Effector memory CD4-positive, alpha-beta T cell (primary cell): ENCODE measurements at places on chromosomes 3 and 15.

GRCh38 chr3:181442066-181442465, 269.7 kb upstream of the SOX2 start:
- DNase-seq, result no peak

DNA sequence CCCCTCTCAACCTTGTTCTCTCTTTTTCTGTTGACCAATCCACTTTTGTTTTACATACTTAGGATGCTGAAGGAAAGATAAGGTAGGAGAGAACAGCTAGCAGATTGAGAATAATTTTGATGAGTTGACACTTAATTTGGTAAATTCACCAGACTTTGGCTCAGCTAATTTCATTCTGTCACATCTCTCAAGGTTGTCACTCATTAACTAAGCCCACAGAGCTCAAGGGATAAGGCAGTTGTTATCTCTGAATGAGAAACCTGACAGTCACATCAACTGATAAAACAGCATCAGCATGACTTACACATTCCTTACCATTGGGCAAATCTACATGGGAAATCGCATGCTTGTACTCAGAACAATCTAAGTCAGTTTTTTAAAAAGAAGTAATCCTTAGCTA, 591.4 kb downstream of the NLGN1 start:
- no peak for DNase-seq

DNA sequence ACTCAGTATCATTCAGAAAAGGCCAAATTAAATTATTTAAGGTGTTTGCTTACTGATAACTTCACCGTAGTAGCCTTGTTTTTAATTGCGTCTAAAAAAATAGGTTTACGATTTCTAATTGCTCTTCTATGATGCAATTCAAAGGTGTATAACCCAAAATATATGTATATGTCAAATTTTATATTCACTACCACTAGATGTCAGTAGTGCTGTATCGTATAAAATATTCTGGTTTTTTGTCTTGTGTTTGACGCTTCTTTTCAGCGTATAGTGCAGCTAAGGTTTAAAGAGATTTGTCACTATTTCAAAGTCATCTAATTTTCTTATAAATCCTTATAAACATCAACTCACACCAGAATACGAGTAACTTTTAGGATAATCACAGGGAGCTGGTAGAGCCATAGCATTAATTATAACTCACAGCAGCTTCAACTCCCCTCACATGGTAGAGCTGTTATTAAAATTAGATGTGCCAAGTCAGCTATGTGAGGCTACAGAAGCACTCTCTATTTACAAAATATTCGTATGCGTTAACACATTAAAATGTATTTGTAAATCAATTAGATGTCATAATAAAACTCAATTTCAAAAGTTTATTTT, 3.5 kb downstream of the PFN2 start:
- DNase-seq, result no peak

DNA sequence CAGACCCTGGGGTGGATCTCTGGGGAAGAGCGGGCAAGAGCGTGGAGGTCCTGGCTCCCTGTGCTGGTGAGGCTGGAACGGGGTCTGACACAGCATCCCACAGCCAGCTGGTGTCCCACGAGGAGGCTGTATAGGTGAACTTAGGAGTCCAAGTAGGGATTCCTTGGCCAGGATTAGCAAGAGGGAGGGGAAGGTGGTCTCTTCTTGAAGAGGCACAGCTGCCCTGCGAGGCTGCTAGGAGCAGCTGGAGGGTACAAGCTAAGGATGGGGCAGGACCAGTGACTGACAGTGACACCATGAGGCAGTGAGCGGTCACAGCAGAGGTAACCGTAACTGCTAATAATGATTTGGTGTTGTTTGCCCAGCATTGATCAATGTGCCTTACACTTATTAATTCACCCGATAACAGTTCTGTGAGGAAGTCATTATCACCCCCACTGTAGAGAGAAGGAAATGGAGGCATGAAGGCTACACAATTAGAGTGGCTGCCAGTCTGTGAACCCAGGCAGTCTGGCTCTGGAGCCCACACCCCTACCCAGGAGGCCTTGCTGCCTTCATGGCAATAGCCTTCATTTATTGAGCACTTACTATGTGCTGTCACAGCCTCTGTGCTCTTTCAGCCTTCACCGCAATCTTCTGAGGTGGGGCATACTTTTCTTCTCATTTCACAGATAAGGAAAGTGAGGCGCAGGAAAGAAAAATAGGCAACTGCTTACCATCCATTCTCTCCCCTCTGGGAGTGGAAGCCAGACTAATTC, 59.4 kb downstream of the TMEM44 start:
- DNase-seq, result peak; percentile 5

- DNase-seq, result no peak
Observed at GRCh38 chr3:126180477-126181397, at the start of gene ALDH1L1. Gene ALDH1L1 (minus strand): TSS chr3:126180586. CDS start chr3:126160979, 19,607 bp downstream.

DNA sequence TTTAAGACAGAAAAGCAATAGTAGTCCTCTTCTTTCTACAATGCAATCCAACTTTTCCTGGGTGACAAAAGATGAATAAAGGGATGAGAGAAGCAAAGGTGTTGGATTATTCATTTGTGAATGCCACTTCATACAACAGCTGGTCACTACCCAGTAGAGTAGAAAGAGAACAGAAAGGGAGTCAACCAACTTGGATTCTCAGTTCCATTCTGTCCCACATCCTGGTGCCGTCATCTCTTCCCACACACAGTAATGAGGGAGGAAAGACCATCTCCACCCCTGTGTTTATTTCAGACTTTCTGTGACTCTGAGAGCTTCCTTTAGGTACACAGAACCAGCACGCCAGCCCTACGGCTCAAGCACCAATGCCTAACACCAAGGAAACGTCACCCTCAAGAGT, 71.0 kb downstream of the FOXP1 start:
- DNase-seq, result no peak

DNA sequence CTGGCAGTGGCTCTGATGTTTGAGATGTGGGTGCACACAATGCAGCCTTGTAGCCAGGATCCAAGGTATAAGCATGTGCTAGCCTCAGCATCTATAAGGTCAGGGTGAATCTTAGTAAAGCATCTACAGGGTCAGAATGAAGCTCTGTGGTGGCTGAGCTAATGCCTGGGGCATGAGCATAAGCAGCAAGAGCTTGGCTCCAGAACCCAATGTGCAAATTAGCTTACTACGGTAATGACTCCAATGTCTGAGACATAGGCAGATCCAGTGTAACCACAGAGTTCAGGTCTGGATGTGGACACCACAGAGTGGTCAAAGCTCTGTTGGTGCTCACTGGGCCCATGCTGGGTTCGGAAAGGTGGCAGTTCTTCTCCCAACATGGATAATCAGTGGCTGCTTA, 304.5 kb upstream of the NECTIN3 start:
- DNase-seq, result no peak

- DNase-seq, result no peak
Observed at GRCh38 chr15:27573805-27574485, 525.2 kb downstream of the OCA2 start.

- DNase-seq, result no peak
Observed at GRCh38 chr15:63050731-63051155, 8.2 kb downstream of the TPM1 start.

- no peak for DNase-seq
Observed at GRCh38 chr3:25229586-25229985, 198.5 kb upstream of the RARB start.

- no peak for DNase-seq
Observed at GRCh38 chr15:72934921-72935320, 117.3 kb upstream of the NEO1 start.

DNA sequence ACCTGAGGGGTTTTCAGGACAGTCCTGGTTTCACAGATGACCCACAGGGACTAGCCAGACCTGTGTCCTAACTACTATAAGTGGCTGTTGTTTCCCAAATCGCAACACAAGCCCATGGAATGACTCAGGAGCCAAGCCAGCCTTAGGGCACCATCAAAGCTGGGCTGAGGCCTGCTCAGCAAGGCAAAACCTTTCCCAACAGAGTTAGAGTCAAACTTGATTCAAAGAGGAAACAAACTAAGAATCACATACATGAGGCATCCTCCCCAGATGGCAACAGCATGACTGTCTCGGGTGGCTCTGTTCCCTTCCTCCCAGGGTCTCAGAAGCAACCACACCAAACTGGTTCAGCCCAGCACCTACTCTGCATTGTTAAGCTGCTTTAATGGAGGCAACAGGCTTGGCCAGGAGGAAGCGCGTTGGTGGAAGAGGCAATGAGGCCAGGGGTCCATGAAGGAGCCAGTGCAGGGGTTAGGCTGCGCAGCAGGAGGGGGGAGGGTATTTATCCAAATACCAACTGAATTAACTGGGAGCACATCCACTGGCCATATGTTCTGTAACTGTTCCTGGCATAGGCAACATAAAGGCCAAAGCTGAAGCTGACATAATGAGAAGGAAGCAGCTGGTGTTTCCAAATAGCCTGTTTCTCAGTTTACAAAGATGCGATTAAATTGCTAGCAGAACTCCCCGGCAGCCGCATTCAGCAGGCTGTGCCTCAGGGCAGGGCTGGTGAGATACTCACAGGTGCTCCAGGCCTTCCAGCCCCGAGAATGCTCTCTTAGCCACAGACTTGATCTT, 102.4 kb downstream of the LRIG1 start:
- no peak for DNase-seq

DNA sequence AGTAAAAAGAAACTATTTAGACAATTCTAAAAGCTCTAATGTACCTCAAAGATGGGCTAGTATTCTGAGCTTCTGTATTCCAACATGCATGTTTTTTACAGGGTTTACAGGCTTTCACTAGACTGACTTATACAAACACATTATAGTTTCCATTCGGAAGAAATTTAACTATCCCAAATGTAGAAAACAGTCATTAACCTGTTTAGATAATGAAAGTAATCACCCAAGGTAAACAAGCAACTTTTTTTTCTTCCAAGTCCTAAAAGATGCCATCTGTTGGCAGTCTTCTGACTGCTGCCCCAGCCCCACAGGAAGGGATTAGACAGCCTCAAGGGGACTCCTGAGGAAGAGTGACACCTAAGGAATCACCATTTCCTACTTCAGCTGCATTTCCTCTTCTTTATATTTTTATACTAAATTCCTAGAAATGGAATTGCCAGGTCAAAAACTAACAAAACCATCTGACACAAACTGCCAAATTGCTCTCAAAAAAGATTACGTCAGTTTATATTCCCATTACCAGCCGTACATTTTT, 25.5 kb downstream of the SIN3A start:
- DNase-seq, result no peak

- no peak for DNase-seq
Observed at GRCh38 chr3:33577173-33577572, 137.0 kb upstream of the UBP1 start.

- DNase-seq, result no peak
Observed at GRCh38 chr3:155325263-155325835, 31.9 kb upstream of the STRIT1 start.

GRCh38 chr3:30438126-30438525, 168.3 kb upstream of the TGFBR2 start:
- no peak for DNase-seq

DNA sequence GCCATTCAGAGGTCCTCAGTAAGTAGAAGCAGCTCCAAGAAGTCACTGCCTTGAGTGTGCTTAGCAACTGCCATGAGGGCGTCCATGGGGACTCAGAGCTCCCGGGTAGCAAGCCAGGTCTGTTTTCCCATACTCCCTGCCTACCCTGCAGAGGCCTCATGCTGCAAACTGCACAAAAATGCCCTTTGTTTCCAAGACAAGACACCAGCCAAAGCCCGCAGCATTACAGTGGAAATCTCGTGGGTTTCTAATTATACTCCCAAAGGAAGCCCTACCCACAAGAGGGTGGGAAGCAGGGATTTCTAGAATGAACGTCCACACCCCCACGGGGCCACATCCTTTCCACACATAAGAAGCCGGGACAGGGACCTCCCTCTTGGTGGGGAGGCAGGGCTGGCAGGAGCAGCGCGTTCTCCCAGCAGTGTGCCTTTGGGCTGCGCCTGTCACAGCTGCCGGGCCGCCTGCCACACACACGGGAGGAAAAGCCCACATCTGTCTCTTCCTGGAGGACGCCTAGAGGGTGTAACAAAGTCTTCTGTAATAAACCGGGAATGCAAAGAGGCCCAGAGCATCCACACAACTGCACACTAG, 31.1 kb downstream of the FAM174B start:
- no peak for DNase-seq

- no peak for DNase-seq
Observed at GRCh38 chr15:41957021-41957897, 15.1 kb downstream of the EHD4 start.

- no peak for DNase-seq
Observed at GRCh38 chr3:24773798-24774197, 279.1 kb upstream of the THRB start.

DNA sequence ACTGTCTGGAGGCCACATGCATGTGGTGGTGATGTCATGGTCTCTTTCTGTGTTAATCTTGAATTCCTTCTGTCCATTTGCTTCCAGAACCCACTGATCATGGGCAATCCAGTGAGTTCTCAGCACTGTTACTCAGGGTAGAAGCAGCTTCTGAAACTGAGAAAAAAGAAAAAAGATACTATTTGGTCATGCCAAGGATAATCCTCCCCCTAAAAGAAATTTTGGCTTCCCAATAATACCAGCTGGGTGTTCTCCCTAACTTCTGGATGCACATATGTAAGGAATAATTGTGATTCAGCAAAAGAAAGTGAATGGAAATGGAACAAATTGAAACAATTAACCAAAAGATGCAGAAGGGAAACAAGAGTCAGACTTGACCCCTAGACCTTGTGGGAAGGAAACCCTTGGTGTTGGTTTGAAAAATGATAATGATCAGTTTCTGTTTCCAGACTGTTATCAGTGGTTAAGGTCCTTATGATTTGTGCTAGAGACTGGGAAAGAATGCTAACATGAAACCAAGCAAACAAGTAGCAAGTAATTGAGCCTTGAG, 92.3 kb downstream of the RBMS3 start:
- DNase-seq, result no peak

DNA sequence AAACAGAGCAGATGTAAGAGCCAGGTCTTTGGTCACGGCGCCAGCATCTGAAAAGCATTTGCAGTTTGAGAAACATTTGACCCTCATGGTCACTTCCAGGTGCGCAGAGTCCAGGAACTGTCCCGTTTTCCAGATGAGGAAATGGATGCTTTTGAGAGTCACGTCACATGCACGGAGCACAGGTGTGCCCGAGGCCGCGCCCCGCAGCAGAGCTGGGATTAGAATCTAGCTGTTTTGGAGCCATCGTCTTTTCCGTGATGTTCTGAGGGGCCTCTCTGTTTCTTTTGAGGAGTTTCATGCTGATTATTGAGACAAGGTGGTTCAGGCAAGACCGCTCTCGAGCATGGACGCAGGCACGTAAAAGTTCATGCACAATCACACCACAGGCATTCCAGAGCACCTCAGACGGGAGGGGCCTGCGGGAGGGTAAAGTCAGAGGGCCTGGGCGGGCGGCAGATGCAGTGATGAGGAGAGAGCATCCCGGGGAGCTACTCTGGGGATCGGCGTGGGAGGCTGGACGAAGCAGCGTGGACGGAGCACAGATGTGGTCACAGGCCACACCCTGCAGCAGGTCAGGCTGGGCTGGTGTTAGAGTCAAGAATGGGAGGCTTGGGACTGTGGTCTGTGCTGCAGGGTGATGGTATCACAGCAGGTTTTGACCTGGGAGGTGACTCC, 139.2 kb upstream of the MEF2A start:
- DNase-seq, result no peak

- DNase-seq, result no peak
Observed at GRCh38 chr15:34722439-34722836, 32.4 kb downstream of the GJD2 start.

- DNase-seq, result no peak
Observed at GRCh38 chr15:93565201-93565600, 476.2 kb upstream of the RGMA start.

GRCh38 chr3:156187146-156187769, 66.9 kb downstream of the KCNAB1 start:
- no peak for DNase-seq
